IMR-90 (cell line): ENCODE measurements at places on chromosomes 12 and 14. TPM values are rescaled to one million over a fixed set of nuclear protein-coding genes. Genes with fewer than 3 reads are reported as not detected.

TPPP2 gene
- not detected in 2 replicates for polyA plus RNA-seq

PRB2 gene
- not detected in 2 replicates for polyA plus RNA-seq

KLRB1 gene
- not detected in 2 replicates for polyA plus RNA-seq

GPR135 gene
- 1.9 and 2.4 TPM in 2 replicates for polyA plus RNA-seq

HSPB8 gene
- 25.8 and 26.5 TPM in 2 replicates for polyA plus RNA-seq

METAP2 gene
- polyA plus RNA-seq: 51.7 and 62.5 TPM in 2 replicates

GPR137C gene
- polyA plus RNA-seq: 0.77 and 0.91 TPM in 2 replicates

DNA sequence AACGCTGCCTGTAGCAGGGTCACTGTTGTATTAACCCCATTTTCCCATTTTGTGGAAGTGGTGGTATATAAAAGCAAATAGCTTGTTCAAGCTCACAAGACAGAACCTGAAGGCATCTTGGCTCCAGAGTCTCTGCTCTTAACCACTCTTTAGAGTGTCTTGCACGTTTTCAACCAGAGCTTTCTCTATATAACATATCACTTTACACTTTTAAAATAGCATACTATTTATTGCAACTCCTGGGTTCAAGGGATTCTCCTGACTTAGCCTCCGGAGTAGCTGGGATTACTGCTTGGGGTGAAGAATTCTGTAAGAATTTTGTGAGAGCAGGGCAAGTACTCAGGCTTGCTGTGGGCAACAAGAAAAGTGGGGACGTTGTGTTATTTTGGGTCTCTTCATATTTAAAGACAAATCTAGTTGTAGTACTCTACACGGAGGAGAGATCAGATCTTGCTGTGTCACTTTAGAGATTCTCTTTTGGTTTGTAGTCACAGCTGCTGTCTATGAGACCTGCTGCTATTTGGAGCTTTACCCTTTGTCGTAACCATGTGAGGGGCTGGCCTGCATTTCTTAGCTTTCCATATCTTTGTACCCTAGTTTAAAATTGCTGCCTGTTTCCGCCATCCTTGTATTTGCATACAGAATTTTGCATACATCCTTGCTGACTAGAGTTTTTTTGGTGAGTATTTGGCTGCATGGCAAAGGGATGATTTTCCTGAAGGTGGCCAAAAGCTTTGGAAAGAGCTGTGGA is 40.7 kb downstream of the WDR20 start:
- DNase-seq: no peak

- DNase-seq: no peak
These were observed 77.3 kb upstream of the PCNX4 start for GRCh38 chr14:60014402-60014801.

- DNase-seq: peak; percentile 76
These were observed 69.7 kb downstream of the TSPAN11 start for GRCh38 chr12:30996255-30996654.

GRCh38 chr12:115343601-115344000 is 659.6 kb upstream of the TBX3 start:
- DNase-seq: no peak

GRCh38 chr12:29145372-29146170 is 3.5 kb upstream of the FAR2 start:
- DNase-seq: no peak
